ENCODE measurements at places on chromosomes 1 and 21.

DNA sequence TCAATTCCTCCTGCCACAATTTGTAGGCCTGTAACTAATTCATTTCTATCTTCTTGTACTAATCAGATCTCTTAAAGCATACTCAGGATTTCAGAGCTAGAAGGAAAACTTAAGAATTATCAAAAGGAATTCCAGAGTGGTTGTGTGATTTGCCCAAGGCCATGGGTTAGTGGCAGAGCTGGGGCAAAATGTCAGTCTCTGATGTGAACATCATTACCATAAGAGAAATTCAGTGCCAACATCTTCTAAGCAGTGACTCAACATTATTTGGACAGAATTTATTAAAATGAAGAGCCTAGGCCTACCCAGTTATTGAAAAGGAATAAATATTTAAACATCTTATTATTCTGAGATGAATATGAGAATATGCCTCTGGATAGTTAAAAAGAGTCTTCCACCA is 14.5 kb downstream of the ST6GALNAC5 start:
- no peak for DNase-seq

- no peak for DNase-seq
Observed at GRCh38 chr1:7042322-7043190, 257.3 kb downstream of the CAMTA1 start.

DNA sequence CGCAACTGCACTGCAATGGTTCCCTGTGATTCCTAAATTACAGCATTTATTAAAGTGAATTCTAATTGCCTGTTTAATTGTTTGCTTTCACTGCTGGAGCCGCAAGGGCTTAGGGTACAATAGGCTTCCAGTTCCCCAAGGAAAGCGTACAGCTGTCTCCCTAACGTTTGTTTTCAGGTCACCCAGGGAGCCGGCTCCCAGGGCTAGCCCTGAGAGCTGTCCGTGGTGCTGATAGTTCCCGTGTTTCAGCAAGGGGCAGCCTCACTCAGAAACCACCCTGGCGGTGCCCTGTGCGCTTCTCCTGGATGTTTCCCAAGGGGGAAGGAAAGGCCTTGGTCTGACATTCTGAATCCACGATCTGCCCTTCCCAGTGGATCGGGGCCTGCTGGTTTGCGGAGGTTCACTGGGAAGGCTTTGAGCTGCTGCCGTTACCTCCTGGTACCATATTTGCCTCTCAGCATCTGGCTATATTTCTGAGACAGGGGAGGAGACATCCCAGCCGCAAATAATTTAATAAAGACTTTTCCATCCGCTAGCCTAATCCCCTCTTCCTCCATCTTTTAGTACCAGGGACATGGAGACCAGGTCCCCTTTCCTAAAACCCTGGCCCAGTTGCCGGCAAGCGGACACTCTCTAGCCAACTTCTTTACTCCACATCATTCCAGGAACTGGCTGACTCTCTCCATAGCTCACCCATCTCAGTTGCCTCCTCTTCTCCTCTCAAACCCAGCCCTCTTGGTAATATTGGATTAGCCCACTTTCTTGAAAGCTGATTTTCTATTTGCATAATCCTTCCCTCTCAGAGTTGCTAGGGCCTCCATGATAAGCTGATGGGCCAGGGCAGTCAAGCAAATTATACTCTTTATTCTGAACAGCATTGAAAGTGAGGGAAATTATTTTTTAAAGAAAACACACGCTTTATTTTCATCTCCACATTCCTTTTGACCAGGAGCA is 149.0 kb downstream of the IGSF21 start:
- DNase-seq, result no peak

DNA sequence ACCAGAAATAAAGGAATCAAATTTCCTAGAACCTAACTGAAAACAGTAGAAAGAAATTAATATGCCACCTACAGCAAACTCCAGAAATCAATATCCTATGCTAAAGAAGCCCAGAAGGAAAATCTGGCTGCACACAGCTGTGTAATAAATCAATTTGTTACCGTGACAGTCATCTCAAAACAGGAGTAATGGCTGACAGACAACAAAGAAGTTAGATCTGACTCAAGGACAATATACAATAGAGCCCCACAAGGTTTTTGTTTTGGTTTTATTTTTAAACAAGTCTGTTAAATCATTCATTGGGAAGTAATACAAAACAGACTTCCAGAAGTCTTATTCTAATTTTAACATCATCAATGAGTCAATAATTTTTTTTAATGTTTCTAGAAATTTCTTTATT is 168.4 kb downstream of the RERE start:
- no peak for DNase-seq

- peak; percentile 26 for DNase-seq
Observed at GRCh38 chr1:192609110-192610079, 26.6 kb upstream of the RGS13 start.

- DNase-seq, result no peak
Observed at GRCh38 chr1:52264530-52265115, 101.4 kb downstream of the CC2D1B start.

DNA sequence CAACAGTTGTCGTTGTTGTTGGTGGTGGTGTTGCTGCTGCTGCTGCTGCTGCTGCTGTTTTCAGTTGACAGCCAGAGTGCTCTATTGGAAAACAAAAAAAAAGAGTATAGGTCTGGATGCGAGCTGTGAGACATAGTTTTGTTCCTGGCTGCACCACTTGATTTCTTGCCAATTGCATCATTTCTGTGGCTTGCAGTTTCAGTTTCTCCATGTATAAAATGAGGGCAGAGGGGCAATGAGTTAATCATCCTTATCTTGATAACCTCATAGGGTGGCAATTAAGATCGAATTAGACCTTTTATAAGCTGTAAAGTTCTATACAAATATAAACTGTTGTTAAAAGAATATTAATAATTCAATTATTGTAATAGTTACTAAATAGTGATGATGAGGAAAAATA is 156.7 kb downstream of the DMRTA2 start:
- no peak for DNase-seq

GRCh38 chr1:21337010-21337437 is 46.8 kb upstream of the ECE1 start:
- DNase-seq, result no peak

DNA sequence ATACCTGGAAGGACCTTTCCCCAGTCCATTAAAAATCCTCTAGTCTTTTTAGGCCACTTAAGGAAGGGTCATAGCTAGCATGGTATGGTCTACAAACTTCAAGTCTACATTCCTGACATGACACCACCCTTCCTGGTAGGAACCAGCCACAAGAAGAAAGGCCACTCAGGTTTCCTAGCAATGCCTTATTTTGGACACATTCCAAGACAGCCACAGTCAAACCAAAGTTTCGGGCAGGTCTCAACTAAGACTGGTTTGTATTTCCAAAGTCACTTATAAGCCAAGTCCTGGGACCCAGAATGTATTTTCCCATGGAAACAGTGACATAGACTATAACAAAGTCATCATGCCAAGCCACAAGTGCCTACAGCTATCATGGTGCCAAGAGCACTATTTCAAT is 50.6 kb upstream of the SLC44A3 start:
- no peak for DNase-seq

GRCh38 chr1:15031251-15031933 is 122.2 kb upstream of the TMEM51 start:
- no peak for DNase-seq

GRCh38 chr21:46064870-46065214 is 33.1 kb upstream of the COL6A2 start:
- DNase-seq, result no peak

GRCh38 chr21:40615505-40616376 is 231.2 kb downstream of the DSCAM start:
- no peak for DNase-seq

DNA sequence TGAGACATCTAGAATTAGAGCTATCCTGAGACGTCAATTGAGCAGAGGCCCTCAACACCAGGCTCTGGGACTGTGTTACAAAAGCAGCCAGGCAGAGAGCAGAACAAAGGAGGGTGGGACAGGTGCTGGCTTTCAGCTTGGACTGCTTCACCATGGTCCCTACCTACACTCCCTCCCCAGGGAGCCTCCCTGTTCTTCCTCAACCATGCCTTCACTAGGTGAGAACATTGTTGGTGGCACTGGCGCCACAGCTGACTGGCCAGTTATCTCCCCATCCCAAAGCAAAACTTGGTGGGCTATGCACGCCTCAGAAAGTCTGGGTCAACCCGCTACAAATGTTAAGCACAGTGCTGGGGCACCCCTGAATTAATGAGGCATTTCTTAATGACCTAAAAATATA is 87.8 kb downstream of the NMNAT2 start:
- DNase-seq, result no peak

- DNase-seq, result no peak
Observed at GRCh38 chr1:227934476-227935313, 13.0 kb downstream of the WNT9A start.

- no peak for DNase-seq
Observed at GRCh38 chr1:155913969-155914757, 3.0 kb upstream of the RIT1 start.

DNA sequence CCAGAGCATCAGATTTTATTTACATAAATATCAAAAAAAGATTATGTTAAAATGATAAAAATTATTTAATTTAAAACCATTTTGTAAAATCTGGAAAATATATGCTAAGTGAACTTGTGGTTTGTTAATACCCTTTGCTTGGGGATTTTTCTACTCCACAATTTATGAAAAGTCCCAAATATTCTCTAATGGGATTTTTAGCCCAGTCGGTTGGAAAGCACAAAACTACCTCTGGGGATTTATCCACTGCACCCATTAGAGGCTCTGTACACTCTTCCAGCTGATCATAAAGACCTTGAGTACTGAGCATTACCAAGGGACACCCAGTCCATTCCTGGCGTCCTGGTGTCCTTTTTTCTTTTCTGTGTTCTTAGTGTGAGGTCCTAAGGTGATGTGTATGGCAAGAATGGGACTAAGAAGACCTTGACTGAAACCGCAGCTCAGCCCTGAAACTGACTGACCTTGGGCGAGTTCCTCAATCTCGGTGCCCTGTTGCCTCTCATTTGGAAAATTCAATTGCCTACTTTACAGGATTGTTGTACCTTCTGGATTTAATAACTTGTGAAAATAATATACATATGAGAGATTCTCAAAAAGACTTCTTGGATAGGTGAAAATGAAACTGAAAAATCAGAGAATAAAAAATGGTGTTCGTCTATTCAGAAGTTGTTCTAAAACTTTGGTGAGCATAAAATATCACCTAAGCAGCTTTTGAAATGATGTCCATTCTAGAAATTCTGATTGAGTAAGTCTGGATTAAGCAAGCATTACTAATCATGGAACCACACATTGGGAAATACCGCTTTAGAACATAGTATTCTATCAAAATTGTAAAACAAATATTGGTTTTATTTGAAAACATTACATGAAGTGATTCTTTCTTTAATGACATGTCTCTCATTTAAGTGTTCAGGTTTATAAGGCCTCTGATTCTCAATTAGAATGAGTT is 21.5 kb upstream of the SAMSN1 start:
- no peak for DNase-seq

GRCh38 chr1:155984341-155984740 is 6.0 kb upstream of the ARHGEF2 start:
- DNase-seq, result no peak

DNA sequence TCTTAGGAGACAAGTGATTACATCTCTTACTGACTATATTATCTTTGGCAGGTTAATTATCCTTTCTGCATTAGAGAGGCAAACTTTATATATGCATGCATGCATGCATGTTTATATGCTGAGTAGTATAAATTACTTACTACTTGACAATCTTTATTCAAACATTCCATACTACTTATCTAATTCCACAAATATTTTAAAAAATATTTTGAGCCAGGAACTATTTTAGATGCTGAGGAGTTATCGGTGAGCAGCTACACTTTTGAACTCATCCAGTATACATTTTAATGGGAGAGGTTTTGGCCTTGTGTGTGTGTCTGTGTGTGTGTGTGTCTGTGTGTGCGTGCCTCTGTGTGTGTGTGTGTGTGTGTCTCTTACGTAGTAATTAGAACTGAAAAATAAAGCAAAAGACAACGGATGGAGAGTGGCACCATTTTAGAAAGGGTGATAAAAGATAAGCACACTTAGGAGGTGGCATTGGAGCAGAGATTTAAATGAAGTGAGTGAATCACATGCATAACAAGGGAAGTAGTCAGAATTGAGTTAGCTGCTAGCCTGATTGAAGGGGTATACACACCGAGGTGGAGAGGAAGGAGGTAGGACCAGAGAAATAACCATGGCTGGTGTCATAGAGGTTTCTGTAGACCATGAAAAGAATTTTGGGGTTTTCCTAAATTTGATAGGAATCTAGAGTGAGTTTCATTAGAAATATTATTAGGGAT is 1488.4 kb downstream of the MRPL39 start:
- no peak for DNase-seq

GRCh38 chr1:94875794-94876193 is 51.1 kb downstream of the CNN3 start:
- DNase-seq, result no peak

- DNase-seq, result no peak
Observed at GRCh38 chr1:246338546-246338945, 168.5 kb downstream of the SMYD3 start.

DNA sequence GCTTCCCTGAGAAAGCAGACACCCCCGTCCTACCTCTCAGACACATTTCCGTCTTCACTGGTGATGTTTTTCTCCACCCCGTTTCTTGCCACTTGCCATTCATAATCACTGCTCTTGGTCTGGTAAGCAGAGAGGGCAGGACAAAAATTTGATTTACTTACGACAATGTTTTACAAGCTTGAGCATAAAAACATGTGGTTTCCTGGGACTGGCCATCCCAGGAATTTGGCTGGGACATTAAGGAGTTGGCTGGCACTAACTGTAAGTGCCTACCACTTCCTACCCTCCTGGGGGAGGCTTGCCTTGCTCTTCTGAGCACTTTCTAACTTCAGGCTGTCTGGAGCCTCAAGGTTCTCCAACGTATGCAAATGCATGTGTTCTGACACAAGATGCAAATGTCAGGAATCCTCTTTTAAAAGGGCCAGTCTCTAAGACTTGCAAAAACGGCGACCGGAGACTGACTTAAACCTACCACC is 24.2 kb downstream of the ZBTB18 start:
- no peak for DNase-seq

- DNase-seq, result no peak
Observed at GRCh38 chr1:2378956-2379732, 12.2 kb downstream of the MORN1 start.

- DNase-seq, result peak; percentile 37
Observed at GRCh38 chr1:160550572-160551034, 27.5 kb upstream of the SLAMF6 start.

DNA sequence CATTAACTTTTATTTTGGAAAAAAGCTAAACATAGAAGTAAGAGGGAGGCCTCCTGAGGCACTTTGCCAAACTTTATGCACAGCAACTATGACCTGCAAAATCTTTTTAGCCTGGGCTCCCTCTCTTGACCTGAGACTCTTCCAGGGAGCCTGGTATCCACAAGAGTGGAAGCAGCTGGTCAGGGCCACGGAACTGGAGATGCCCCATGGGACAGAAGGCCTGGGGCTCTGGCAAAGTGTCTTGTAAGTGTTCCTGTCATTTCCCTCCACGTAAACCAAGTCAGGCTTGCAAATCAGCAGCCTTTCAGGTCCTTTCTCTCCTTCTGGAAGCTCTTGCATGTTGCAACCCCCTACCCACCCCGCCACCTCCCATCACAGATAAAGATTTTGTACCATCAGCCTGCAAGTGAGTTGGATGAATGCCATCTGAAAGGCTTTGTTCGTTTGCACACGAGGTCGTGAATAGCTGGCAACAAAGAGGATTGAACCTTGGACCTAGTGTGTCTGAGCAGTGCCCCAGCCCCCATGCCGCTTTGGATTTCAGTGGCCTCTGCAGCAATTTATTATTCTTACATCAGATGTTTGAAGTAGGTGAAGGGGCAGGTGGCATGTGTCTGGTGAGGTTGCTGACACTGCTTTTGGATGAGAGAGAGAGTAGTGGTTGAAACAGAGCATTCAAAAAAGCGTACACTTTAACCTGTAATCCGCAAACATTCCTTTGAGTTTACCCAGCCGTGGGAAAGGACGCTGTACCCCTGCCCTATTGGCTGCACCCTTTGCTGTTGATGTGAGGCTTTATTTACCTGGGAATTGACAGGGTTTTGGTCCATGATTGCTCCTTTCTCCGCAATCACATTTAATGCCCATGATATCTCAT is 91.6 kb downstream of the GALNT2 start:
- no peak for DNase-seq
